ENCODE measurements at places on chromosomes 4 and X. TPM values are rescaled to one million over a fixed set of nuclear protein-coding genes. Genes with fewer than 3 reads are reported as not detected.

- H3K4me3 ChIP-seq: no peak overlapping the region
- H3K27me3 ChIP-seq: no peaks in the 10 kb centered on the region
- no peak overlapping the region for H3K27ac ChIP-seq
- DNase-seq: no peak
- H3K36me3 ChIP-seq: no peaks in the 10 kb centered on the region
These were observed 22.8 kb downstream of the MEPE start for GRCh38 chr4:87855559-87855958.

Gene PWWP3B
- 5.9 TPM for total RNA-seq

Gene CCDC149
- 7.0 TPM for total RNA-seq

Gene PCSK1N
- 4.3 TPM for total RNA-seq

- no peak overlapping the region for H3K4me3 ChIP-seq
- H3K4me1 ChIP-seq: no peaks in the 10 kb centered on the region
- no peak for DNase-seq
- no peaks in the 10 kb centered on the region for H3K36me3 ChIP-seq
- no peak overlapping the region for H3K27ac ChIP-seq
These were observed 27.8 kb upstream of the ACSL4 start for GRCh38 chrX:109760922-109761250.

DNA sequence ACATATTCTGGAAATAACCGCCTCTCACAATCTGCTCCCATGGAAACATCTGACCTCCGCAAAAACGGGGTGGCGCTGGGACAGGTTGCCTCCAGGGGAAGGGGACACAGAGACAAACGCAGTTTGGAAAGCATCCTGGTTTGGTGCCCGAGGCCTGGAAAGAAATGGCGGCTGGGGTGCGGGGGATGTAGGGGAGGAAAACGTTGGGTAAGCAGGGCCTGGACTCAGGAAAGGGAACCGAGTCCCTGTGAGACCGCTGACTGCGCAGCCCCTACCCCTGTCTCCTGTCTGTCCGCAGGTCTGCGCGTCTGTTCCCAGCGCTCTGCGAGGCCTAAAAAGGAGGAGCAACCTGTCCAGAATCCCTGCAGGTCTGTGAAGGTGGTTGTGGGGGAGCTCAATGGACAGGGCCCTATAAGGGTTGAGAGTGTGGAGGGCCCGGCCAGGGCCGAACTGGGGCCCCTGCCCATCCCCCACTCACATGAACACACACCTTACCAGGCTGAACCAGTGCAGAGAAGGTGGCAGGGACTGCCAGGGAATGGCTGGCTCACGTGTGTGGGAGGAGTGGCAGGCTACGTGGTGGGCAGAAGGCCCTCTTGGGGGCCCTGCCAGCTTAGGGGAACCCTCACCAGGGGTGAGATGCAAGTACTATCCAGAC is 672 bp downstream of the TCEAL3 start:
- no peaks in the 10 kb centered on the region for H3K36me3 ChIP-seq
- H3K27me3 ChIP-seq: no peaks in the 10 kb centered on the region
- no peaks in the 10 kb centered on the region for H3K4me1 ChIP-seq
- peak overlapping the region; percentile 87 for H3K27ac ChIP-seq

DNA sequence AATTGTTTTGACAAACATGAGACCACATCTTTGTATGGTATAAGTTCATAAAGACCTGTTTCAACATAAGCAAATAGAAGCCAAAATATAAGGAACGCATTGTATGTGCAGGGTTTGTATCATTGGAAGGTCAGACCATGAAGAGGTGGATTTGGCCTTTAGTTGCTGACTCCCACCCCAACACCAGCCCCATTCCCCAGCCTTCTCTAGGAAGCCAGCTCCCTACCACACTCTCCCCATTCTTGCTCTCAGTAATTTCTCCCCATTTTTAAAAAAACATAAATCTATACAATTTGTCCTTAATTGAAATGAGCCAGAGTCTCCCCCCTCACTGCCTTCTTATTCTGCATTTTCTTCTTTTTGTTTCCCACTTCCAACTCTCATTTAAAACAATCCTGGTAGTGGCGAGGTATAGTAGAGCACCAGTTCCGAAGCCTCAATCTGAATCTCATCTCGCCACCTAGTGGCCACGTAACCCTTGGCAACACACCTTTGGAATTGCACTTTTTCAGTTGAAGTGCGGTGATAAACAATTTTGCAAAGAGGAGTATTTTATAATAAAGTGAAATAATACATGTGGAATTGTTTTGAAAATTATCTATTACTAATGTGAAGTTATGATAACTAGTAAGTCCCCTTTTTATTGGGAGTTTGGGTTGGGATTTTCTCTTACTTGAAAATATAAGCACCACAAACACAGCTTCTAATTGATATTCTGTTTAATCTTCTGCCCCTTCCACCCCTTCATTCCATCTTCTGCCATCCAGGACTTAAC is 126.6 kb downstream of the ASB9 start:
- H3K27ac ChIP-seq: no peak overlapping the region
- H3K4me3 ChIP-seq: no peak overlapping the region
- H3K27me3 ChIP-seq: no peaks in the 10 kb centered on the region
- H3K4me1 ChIP-seq: no peaks in the 10 kb centered on the region

DNA sequence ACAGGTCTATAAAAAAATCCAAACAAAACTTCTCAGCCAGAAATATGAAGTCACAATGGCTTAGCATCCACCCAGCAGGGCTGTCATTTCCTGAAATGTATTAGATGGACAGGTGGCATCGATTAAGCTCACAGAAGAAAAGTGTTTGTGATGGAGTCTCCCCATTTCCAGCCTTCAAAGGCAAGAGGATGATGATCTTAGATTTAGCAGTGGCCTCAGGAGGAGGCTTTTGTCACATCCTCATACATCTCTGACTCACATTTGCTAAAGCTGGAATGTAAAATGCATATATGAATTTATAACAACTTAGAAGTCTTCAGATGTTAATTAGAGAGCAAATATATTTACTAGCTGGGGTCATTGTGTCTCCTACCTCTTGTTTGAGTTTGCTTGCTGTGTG is 441.9 kb downstream of the SPRY1 start:
- DNase-seq: no peak
- no peaks in the 10 kb centered on the region for H3K36me3 ChIP-seq
- H3K27me3 ChIP-seq: no peaks in the 10 kb centered on the region
- no peak overlapping the region for H3K27ac ChIP-seq
- no peaks in the 10 kb centered on the region for H3K4me1 ChIP-seq

DNA sequence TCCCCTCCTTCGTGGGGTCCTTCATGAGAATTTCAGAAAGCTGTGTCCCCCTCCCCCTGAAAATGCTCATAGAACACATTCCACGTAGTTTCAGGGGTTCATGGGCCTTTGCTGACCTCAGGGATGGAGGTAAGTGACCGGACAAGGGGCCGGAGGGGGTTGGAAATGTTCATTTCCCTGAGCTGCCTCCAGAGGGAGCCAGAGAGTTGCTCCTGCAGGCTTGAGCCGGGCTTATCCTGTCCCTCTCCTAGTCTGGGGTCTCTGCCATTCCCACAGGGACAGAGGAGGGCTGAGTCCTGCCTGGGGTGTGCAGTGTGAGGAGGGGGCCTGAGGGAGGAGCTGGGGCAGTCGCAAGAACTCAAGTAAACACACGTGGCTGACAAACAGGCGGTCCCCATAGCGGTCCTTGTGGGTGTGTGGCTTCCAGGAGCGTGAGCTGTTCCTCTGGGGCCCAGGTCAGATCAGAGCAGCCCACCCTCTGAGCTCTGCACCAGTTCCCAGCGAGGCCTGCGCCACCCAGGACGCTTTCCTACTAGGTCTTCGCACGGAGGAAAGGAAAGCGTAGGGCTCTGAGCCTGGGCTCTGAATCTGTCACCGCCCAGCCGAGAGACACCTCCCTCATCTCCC is 62.5 kb downstream of the WFS1 start:
- no peak overlapping the region for H3K27ac ChIP-seq
- no peaks in the 10 kb centered on the region for H3K27me3 ChIP-seq
- no peak overlapping the region for H3K4me3 ChIP-seq
- no peak for DNase-seq
- peaks cover 4% of the 10 kb centered on the region for H3K4me1 ChIP-seq

GRCh38 chr4:18914182-18914581 is 892.6 kb upstream of the LCORL start:
- DNase-seq: no peak
- H3K36me3 ChIP-seq: no peaks in the 10 kb centered on the region
- H3K4me3 ChIP-seq: no peak overlapping the region
- H3K4me1 ChIP-seq: no peaks in the 10 kb centered on the region
- no peaks in the 10 kb centered on the region for H3K27me3 ChIP-seq

Gene PFKFB1
- total RNA-seq: not detected

GRCh38 chrX:136041254-136041812 is 56.1 kb downstream of the SLC9A6 start:
- no peak for DNase-seq
- H3K27me3 ChIP-seq: no peaks in the 10 kb centered on the region
- no peaks in the 10 kb centered on the region for H3K36me3 ChIP-seq
- no peak overlapping the region for H3K4me3 ChIP-seq

DNA sequence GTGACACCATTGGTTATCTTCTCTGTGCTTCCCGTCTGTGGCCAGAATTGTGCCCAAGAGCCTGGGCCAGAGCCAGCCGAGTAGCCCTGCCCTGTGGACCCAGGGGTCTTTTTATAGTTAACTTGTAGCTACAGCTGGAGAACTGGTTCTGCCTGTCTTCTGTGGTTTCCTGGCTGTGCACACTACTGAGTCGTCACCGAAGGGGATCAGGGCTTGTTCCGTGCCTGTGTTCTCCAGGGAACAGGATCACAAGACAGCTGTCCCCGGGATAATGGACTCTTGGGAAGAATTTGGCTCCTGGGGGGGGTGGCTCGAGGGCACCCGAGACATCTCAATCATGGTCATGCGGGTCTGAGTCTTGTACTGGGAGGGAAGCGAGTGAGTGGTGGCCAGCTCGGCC is 22.1 kb upstream of the OPN1LW start:
- H3K27me3 ChIP-seq: no peaks in the 10 kb centered on the region
- no peak overlapping the region for H3K27ac ChIP-seq
- no peak overlapping the region for H3K4me3 ChIP-seq
- no peak for DNase-seq
- H3K36me3 ChIP-seq: no peaks in the 10 kb centered on the region

Gene GYPA
- total RNA-seq: not detected

GRCh38 chr4:74757136-74757535 is 37.2 kb downstream of the BTC start:
- no peaks in the 10 kb centered on the region for H3K4me1 ChIP-seq
- H3K27ac ChIP-seq: no peak overlapping the region
- no peaks in the 10 kb centered on the region for H3K27me3 ChIP-seq
- no peaks in the 10 kb centered on the region for H3K36me3 ChIP-seq
- no peak for DNase-seq

DNA sequence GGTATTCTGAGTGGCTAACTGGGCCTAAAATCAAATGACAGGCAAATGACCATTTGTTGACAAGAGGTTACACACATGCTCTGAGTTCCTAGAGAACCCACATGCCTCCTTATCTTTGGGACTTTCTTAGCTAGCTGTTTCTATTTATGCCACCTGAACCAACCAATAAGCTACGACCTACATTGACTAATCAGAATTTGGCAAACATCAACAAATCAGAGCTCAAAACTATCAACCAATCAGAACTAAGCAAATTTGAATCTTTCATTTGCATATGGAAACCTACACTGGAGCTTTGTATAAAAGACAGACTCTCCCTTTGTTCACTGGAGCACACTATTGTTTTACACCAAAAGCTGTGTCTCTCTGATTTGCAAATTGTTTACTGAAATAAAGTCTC is 192.0 kb downstream of the CXXC4 start:
- no peaks in the 10 kb centered on the region for H3K27me3 ChIP-seq

DNA sequence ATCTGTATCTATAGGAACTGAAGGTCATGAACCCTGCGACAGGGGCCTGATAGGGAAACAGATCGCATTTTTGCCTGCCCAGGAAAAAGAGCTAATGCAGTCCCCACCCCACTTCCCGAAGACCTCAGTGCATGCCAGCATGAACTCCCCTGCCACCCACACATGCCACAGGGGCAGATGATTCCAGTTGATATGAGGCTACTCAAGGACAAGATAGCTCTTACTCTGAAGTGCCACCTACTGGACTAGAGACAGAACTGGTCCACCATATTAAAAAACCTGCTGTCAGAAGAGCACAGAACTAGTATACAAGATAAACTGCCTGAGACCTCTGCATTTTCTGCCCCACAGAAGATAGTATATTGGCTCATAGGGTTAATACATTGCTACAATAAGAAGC is 68.0 kb downstream of the YIPF7 start:
- no peaks in the 10 kb centered on the region for H3K4me1 ChIP-seq
- H3K4me3 ChIP-seq: no peak overlapping the region
- no peaks in the 10 kb centered on the region for H3K36me3 ChIP-seq
- no peak for DNase-seq

DNA sequence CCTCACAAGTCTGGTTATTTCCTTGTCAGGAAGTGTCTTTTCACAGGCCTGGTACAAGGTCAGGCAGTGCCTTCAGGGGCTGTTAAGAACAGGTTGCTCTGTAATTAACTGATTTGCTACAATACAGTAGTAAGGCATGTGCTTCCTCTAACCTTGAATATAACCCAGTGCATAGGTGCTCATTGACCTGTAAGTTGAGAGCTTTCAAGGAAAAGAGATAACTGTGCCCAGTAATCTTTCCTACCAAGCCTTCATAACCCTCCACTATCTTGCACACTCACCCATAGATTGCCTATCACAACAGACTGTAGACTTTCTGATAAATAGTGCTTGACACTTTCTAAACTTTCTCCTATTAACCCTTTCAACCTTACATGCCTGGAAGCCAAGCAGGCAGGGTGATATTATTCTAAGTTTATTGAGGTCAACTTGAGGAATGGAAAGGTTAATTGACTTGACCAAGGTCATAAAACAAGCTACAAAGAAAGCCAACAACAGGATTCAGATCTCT is 148.1 kb downstream of the PPARGC1A start:
- DNase-seq: no peak
- H3K4me3 ChIP-seq: no peak overlapping the region
- H3K4me1 ChIP-seq: no peaks in the 10 kb centered on the region
- H3K36me3 ChIP-seq: no peaks in the 10 kb centered on the region
- no peak overlapping the region for H3K27ac ChIP-seq

DNA sequence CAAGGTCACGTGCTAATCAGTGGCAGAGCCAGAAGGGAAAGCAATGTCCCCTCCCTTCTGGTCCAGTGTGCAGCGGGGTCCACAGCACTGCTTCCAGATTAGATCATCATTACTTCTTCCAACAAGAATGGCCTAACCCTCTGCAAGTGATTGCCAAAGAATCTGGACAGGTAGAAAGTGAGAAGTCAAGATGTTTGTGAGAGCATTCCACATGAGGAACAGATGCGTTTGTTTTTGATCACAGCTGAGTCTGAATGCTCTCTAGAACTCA is 147.7 kb downstream of the SHROOM3 start:
- no peak for DNase-seq
- H3K27ac ChIP-seq: no peak overlapping the region
- no peak overlapping the region for H3K4me3 ChIP-seq
- H3K36me3 ChIP-seq: no peaks in the 10 kb centered on the region

Measured in right atrium auricular region (tissue), 2 donors.